MCF 10A (cell line): ENCODE measurements at places on chromosomes 12 and 14. TPM values are rescaled to one million over a fixed set of nuclear protein-coding genes. Genes with fewer than 3 reads are reported as not detected.

LRP1-AS gene
- total RNA-seq = not detected in 2 replicates

KLRD1 gene
- total RNA-seq = not detected in 2 replicates

C1QL4 gene
- total RNA-seq = 0.20 TPM in 1 of 2 replicates, not detected in the other

PPM1H gene
- 0.49 and 2.0 TPM in 2 replicates for total RNA-seq

ALG10B gene
- 3.9 and 9.5 TPM in 2 replicates for total RNA-seq
